GM13976 (cell line): ENCODE measurements at places on chromosomes 7 and 10.

- no peak for DNase-seq
Observed at GRCh38 chr7:148711191-148712102, 12.7 kb downstream of the CUL1 start.

- DNase-seq: no peak
Observed at GRCh38 chr10:13642293-13642692, 55.5 kb downstream of the PRPF18 start.

GRCh38 chr10:89837165-89838043 is 136.0 kb downstream of the KIF20B start:
- peak; percentile 68 for DNase-seq

- DNase-seq: no peak
Observed at GRCh38 chr7:1705856-1706255, 35.8 kb downstream of the ELFN1 start.

- DNase-seq: no peak
Observed at GRCh38 chr7:29106669-29106988, 39.7 kb downstream of the CPVL start.

DNA sequence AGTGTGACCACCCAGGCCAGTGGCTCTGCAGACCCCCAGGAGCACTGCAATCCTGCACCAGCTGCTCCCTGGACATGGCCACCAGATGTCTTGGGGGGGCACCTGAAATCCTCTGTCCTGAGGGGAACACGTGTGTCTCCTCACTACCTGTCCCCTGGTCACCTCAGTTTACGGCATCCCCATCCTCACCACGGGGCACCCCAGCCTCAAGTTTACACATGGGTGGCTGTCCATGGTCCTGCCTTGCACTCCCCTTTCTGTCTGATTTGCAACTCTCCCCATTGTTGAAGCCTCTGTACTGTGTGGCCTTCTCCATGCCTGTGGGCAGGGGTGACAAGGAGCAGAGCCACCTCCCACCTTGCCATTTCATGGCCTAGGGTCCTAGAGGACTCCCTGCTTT is 67.2 kb downstream of the RAMP3 start:
- no peak for DNase-seq

DNA sequence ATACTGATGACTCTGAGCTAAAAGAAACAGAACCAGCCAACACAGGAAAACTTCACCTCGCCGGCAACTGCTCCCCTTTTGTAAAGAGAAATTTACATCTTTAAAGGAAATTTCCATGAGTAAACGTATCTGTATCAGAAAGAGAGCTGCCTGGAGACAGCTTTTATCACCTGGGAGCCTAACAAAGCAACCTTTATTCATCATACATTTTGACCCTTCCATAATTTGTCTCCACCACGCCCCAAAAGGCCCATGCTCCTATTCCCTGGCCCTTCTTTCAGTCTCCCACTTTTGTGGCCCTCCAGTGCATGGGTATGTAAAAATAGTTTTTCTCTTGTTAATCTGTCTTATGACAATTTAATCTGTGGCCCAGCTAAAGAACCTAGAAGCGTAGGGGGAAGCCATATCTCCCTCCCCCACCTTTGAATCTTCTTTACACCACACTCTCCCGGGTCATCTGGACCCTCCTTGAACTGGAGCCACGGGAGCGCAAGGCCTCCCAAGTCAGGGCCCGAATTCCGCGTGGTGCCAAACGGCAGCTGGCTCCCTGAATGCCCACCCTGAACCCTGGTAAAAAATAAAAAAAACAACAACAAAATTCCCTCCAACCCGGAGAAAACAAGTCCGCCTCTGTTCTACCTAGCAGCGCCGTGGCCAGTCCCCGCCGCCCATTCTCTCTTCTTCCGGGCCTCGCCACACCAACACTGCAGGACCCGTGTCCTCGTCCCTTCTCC is 15.4 kb upstream of the FKBP9 start:
- DNase-seq: no peak

DNA sequence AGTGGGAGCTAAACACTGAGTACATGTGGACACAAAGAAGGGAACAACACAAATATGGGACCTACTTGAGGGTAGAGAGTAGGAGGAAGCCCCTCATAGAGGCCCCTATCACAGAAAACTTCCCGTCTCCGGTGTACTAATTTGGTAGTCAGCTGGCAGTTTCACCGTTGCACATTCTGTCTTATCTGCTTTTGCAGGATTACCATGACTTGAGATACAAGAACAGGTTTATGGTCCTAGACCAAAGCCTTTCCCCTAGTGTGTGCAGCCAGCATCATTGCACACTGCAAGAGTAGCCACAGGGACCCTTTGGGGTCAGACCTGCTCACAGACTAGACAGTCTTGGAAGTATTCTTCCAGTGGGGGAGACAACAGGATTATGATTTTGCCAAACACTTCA is 5.9 kb upstream of the IFIT1B start:
- no peak for DNase-seq

DNA sequence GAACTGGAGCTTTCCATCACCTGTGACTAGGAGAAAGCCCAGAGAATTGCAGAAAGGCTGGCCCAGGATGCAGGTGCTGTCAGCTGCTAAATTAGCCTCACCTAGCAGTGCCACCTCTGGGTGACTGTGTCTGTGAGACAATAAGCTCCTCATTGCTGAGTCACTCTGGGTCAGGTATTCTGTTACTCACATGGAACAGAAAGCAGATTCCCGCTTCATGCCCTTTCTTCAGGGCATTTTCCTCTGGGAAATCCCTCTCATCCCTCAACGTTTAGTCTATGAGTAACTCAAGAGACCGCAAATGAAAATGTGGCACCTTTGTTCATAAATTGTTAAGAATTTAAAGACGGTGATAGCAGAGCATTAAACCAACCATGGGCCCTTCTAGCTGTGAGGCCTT is 184.0 kb downstream of the ADAM12 start:
- DNase-seq: no peak

DNA sequence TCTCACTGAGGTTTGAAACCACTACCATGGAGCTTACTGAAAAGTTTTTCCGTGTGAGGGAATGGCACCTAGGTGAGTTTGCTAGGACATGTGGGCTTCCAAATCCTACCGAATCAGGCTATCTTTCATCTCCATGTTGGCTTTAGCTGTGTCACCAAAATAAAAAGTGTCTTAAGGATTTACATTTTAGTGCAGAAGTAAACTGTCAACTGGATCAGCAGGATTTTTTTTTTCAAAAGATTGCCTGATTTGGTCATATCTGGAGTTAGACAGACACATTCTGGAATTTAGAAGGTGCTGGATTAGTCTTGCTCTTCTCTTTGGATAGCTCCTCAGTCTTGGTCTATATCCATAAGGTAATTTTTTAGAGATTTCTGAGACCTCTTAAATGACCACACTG is 5.5 kb downstream of the ARID5B start:
- DNase-seq: no peak

- no peak for DNase-seq
Observed at GRCh38 chr7:12314199-12314598, 89.5 kb downstream of the VWDE start.

DNA sequence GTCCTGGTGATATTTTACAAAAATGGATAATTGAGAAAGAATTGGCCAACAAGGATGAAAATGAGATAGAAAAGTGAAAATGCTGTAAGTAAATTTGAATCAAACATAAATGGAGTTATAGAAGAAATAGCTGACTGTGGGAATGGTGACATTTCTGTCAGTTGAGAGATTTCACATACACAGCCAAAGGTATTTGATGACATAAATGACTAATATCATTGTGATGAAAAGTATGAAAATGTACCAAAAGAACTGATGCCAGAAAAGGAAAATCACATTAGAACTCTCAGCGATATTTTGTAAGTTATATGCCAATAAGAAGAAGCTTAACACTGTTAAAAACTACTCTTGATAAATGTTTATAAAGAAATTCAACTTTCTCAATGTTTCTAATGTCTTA is 54.9 kb downstream of the TFPI2 start:
- DNase-seq: no peak

DNA sequence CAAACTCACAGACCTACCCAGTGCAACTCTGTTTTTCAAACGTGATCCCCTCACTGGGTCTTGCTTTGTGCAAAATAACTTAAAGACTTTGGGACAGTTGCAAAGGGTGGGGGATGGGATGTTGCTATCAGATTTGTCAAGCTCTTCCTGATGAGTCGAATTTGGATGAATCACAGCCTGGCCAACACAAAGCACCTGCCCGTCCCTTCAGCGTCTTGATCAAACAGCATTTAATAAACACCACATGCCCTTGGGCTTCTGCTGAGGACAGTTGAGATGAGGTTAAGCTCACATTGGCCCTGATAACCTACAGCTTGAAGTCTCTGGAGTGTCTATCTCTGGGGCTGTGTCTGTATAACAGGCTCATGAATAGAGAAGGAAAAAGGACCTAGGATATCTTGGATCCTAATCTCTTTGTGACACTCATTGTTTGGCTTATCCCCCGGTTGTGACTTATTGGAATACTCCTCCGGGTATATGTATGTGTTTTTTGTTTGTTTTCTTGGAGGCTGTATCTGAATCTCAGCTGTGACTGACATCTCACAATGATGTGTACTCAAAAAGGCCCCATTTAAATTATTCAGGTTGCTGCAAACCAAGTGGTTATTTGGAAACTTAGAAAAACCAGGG is 132.6 kb upstream of the NAMPT start:
- DNase-seq: no peak

- no peak for DNase-seq
Observed at GRCh38 chr7:45138433-45139267, 18.9 kb upstream of the RAMP3 start.

GRCh38 chr10:15528859-15529239 is 157.8 kb upstream of the FAM171A1 start:
- DNase-seq: no peak

GRCh38 chr7:99788554-99788953 is 4.6 kb upstream of the CYP3A4 start:
- no peak for DNase-seq

GRCh38 chr10:1574719-1575118 is 162.6 kb downstream of the ADARB2 start:
- DNase-seq: no peak

DNA sequence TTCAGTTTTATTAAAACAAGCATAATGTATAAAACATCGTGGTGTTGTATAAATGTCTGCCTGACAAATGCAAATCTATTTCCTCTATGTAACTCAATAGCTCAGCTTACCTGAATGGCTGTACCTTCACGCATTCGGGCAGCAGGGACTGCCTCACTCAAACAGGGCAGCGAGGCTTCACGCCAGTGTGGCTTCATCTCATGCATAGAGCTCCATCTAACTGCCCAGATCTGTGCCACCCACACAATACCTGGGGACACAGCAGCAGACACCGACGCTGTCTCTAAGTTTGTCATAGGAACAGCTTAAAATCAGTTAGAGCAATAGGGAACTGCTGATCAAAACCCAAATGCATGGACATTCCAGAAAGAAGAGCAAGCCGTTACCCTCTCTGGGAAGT is 182.8 kb upstream of the ANKRD30A start:
- DNase-seq: no peak

DNA sequence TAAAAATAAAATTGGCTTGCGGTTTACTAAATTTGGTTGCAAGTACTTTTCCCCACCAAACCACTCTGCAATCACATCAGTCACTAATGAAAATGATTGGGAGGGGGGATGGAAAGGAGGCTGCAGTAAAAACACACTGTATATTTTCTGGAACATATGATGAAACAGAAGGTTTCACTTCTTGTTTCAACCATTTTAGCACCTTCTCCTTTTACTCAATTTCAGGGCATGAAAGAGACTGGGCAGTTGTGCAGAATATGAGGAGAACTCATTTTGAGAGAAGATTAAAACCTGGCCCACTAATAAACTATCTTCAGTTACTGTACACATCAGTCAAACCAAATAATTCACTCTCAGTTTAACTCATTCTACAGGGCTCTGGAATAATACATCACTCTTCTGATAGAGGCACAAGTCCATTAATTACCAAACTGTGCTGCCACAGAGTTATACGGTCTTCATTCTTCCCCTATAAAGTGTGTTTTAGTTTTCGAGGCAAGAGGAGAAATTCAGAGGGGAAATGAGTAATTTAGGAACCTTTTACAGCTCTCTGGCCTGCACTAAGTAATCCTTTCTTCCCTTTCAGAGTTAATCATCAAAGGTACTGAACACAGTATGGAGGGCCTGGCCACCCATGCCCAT is 25.5 kb downstream of the JAZF1 start:
- DNase-seq: peak; percentile 51

DNA sequence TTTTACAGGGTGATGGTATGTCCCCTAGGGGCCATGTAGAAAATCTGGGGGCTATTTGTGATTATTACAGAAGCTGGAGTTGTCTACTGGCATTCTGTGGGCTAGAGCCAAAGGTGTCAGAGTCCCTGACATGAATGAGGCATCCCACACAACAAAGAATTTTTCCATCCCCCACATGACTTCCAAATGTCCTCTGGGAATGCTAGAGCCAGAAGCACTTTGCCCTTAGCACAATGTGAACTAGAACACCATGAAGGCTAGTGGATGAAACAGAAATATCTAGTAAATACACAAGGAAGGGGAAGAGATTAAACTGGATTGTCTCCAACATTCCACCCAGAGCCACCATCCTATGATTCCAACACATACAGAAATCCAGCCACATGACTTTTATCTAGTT is 46.9 kb downstream of the FAM13C start:
- no peak for DNase-seq
